CD8-positive, alpha-beta memory T cell (primary cell): ENCODE measurements at places on chromosomes 2 and 18.

GRCh38 chr2:193841384-193842150 lies 1646.8 kb upstream of the TMEFF2 start:
- no peak for DNase-seq

DNA sequence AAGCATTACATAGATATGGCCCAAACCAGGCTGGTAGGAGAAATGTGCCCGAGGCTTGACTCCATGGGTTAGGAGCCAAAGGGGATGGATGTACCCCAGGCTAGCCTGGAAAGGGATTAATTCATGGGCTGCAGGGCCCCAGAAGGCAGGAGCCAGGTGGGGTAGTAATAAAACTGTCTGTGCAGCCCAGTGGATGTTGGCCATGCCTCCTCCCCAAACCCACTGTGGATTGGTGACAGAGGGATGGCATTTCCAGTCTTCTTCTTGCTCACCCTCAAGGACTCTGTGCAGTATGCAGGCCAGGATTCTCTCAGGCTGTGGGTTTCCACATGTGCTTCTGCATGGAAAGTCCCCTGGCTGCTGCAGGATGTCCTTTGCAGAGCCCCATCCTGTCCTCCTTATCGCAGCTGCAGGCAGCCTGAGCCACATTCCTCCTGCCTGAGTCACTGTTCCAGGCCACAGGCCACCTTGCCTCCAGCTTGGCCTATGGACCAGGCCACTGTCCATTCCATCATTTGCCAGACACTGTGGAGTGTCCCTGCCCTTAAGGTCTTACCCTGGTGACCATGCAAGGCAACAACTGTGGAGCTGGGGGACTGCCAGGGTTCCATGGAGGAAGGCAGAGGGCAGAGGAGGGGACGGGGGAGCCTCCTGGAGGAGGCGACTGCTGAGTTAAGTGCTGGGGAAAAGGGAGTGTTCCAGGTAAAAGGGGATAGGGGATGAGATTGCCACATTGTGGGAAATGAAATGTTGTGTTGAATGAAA lies 38.9 kb downstream of the INO80C start:
- DNase-seq, result no peak

DNA sequence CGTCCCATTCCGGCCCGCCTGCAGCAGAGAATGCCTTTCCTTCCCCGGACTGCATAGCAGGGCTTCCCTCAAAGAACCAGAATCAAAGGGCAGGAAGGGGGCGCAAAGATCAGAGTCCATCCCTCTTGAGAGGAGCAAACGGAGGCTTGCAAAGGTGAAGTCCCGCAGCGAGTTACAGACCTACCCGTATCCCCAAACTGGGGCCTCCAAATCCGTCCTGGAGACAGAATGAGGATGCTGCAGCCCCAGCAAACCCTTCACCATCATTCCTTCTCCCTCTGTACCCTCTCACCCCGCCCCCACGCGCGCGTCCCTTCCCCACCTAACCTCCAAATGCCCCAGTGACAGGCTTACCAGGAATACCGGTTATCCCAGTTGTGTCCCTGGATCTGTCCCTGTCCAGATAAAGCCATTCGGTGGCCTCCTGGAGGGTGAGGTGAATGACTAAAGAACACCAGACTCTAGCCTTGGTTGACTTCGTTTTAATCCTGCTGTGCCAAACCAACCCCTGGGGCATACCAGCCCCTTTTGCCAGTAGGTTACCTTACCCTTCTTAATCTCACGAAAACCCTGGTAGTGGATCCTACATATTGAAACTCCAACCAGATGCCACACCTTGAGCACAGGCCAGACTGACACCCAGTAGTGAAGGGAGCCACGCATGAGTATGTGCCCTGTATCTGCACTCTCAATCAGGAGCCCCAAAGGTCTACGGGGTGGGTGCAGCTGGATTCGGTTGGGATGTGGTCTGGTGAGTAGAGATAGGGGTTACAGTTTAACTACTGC lies 961 bp upstream of the SLC40A1 start:
- DNase-seq, result peak; percentile 30

GRCh38 chr2:9243357-9243756 lies 36.7 kb downstream of the ASAP2 start:
- DNase-seq, result no peak

DNA sequence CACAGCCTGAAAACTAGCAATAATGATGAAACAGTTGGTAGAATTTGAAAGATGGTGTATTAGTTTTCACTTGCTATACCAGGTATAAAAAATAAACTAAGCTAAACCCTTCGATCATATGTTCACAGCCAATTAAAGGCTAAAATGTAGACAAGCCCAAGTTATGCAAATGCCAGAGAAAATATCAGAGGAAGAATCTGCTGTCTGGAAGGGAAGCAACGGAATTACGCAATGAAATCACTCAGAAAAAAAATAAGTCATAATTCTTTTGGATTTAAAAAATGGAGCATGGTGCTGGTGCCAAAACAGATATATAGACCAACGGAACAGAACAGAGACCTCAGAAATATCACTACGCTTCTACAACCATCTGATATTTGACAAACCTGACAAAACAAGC lies 108.3 kb downstream of the ARL4C start:
- DNase-seq, result no peak

- DNase-seq, result no peak
These were observed 81.6 kb downstream of the TPO start for GRCh38 chr2:1494906-1495305.

GRCh38 chr18:46740046-46740445 lies 16.8 kb downstream of the ST8SIA5 start:
- no peak for DNase-seq

DNA sequence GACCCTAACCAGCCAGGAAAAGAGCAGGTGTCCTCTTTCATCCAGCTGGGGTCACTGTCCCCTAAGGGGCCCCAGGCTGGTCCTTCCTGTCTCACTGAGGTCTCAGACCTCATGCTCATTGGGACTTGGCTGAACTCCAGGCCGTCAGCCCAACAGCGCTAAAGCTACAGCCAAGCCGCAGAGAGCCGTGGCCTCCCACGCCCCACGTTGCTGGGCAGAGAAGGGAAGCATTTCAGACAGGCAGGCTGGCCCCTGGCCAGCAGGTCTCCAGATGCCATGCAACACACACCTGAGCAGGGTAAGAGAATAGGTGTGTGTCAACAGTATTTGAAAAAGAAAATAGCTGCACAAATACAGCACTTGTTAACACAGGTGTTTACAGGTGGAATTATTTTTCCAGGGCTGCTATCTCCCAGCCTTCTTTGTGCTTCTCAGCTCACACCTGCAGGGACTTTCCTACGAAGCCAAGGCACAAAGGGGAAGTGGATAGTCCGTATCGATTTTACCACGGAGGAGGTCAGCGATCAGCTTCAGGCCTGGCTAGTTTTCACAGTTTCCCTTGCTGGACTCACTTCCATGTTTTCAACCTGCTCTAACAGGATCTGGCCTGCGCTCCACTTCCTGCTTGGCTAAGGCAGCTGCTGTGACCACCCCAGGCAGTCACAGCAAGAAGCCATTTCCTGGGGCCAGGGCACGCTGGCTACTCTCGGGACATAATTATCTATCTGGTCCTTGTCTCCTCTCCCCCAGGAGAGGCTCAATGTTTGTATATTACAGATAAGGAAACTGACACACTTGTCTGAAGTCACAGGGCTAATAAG lies 156.1 kb upstream of the ID2 start:
- no peak for DNase-seq

- no peak for DNase-seq
These were observed 14.0 kb downstream of the CDC42EP3 start for GRCh38 chr2:37657471-37657870.

DNA sequence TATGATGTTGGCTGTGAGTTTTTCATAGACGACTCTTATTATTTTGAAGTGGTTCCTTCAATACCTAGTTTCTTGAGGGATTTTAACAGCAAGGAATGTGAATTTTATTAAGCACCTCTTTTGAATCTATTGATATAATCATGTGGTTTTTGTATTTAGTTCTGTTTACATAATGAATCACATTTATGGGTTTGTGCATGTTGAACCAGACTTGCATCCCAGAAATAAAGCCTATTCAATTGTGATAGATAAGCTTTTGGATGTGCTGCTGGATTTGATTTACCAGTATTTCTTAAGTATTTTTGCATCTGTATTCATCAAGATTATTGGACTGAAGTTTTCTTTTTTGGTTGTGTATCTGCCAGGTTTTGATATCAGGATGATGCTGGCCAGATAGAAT lies 131.6 kb upstream of the SCN7A start:
- no peak for DNase-seq

- no peak for DNase-seq
These were observed 166.1 kb downstream of the LAMA1 start for GRCh38 chr18:6951336-6952090.

GRCh38 chr2:12759248-12759647 lies 42.5 kb downstream of the TRIB2 start:
- no peak for DNase-seq

- no peak for DNase-seq
These were observed 10.7 kb upstream of the CHMP1B start for GRCh38 chr18:11840493-11840892.

DNA sequence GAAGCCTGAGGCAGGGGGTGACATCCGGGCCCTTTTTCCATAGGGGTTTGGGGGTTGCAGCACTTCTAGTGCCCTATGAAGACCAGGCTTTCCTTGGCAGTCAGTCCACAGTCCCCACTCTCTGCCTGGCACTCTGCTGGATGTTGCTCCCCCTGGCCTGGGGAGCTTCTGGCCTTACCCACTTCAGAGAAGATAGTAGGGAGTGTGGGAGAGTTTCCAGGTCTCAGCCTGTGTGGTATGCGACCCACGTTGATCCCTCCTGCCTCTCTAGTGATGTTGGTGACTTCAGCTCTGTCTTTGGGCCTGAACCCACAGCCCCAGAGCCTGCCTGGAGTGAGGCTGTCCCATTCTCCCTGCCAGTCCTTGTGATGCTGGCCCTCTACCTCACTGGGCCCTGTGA lies 105.6 kb downstream of the STPG4 start:
- no peak for DNase-seq

DNA sequence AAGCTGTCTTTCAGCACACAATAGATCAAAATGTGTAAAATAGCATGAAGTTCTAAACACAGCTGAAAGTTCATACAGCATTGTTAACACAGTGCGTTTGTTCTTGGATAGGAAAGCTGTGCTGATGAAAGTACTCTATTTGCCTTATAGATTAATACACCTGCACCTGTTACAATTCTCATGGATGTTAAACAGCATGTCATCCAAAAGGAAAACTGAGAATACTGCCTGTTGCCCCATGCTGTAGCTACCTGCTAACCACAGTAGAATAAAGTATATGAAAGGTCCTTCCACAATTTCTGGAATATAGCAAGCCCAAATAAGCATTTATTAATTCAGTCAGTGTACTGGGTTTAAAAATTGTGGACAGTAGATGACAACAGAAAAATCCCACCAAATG lies 166.7 kb upstream of the DTNA start:
- no peak for DNase-seq

GRCh38 chr2:8767324-8767723 lies 70.1 kb downstream of the KIDINS220 start:
- DNase-seq, result no peak

- DNase-seq, result no peak
These were observed 121.6 kb downstream of the ZFP36L2 start for GRCh38 chr2:43104763-43105162.

- no peak for DNase-seq
These were observed 17.2 kb upstream of the KCTD1 start for GRCh38 chr18:26565514-26565913.

- no peak for DNase-seq
These were observed 89.1 kb downstream of the FIGN start for GRCh38 chr2:163646687-163647086.

DNA sequence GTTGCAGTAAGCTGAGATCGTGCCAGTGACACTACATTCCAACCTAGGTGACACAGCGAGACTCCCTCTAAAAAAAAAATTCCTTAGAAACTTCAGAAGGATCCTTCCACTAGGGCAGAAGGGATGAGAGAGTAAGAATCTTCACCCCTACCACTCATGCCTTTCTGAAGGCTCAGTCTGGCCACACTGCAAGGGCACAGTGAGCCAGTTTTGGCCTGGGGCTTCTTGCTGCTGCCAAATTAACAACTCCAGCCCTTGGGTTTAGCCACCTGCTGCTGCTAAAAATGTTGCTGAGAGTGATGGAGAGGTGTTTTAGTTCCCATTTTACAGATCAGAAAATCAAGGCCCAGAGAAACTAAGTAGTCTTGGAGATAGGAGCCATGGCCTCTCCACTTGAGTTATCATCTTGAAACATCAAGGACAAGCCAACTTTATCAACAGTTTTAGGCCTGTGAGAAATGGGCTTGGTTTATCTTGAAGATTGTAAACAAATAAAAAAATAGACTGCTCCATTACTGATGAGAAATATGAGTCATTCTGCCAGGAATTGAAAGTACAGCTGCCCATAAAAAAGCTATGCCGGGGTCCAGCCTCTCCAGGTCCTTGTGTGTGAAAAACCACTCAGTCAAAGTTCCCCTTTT lies 31.9 kb upstream of the CASP8 start:
- no peak for DNase-seq

DNA sequence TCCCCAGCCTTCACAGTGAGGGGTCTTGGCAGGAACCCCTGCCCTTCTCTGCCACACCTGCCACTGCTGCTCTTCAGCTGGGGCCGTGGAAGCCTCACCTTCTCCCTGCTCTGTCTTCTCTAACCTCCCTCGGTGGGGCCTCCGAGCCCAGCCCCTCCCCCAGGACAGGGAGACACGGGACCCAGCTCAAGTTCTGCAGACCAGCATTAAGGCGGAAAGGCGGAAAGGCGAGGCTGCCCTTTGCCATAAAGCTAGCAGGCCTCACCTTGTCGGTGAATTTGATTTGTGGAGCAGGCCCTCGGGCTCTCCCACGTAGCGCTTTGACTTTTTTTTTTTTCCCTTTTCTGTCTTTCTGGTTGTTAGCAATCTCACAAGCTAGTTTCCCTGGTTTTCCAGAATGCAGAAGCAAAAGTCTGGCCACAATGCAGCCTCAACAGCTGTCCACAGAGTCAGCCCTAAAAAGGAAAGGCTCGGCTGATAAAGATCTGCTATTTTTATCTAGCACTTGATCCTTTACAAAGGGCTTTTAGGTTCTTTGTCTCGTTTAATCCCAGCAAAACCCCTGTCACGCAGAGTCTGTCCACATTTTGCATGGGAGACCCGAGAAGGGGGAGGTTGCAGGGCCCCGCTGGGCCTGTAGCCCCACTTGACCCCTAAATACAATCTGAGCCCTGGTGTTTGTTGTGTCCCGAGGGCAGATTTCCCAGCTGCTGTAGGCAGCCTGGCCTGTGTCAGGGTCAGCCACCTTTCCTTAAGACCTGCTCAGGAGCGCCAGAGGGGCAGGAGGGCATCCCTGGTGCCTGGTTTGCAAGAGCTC lies 6.0 kb downstream of the ITM2C start:
- no peak for DNase-seq

GRCh38 chr2:56784046-56784445 lies 600.3 kb downstream of the CCDC85A start:
- DNase-seq, result no peak

GRCh38 chr2:67260343-67261277 lies 136.5 kb upstream of the ETAA1 start:
- no peak for DNase-seq
